ENCODE measurements at places on chromosomes 6 and 20. TPM values are rescaled to one million over a fixed set of nuclear protein-coding genes. Genes with fewer than 3 reads are reported as not detected.
A peak's percentile ranks its signal among the peaks of the same experiment; 100 is the strongest.

Gene ENPP5
- not detected for total RNA-seq

Gene HUS1B
- total RNA-seq = not detected

Gene DYNLT2
- total RNA-seq = 1.5 TPM

Gene FAXC
- 1.8 TPM for total RNA-seq

Gene BMP6
- total RNA-seq = 10.3 TPM

Gene LTA
- not detected for total RNA-seq

DNA sequence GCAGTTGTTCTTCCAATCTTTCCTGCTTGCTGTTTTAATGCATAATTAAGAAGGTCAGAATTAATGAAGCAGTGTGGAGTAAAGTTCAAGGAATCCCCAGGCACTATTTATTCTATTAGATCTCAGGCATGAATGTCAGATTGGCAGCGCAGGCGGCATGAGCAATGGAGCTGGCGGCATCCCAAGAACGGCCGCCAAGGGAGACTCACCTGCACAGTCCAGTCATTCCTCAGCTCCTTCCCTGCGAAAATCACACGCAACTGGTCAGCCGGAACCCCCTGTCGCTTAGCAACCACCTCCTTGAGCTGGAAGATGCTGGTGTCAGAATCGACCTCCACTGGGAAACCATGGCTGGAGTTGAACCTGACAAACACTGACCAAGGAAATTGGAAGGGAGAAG is 284.5 kb downstream of the PRKN start:
- DNase-seq = no peak

DNA sequence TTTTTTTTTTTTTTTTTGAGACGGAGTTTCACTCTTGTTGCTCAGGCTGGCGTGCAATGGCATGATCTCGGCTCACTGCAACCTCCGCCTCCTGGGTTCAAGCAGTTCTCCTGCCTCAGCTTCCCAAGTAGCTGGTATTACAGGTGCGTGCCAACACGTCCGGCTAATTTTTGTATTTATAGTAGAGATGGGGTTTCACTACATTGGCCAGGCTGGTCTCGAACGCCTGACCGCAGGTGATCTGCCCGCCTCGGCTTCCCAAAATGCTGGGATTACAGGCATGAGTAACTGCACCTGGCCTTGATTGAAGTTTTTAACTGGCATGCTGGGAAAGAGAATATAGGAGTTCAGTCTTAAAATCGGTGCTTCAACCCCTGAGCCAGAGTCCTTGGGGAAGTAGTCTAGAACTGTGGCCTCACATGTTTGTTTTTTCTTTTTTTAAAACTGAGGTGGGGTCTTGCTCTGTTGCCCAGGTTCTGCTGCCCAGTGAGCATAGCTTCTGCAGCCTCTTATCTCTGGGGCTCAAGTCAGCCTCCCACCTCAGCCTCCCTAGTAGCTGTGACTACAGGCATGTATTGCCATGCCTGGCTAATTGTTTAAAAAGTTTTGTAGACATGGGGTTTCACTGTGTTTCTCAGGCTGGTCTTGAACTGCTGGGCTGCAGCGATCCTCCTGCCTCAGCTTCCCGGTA is 3.3 kb downstream of the CBFA2T2 start:
- DNase-seq = no peak

- peak; percentile 26 for DNase-seq
Observed at GRCh38 chr6:77502981-77503380, 39.7 kb upstream of the HTR1B start.

DNA sequence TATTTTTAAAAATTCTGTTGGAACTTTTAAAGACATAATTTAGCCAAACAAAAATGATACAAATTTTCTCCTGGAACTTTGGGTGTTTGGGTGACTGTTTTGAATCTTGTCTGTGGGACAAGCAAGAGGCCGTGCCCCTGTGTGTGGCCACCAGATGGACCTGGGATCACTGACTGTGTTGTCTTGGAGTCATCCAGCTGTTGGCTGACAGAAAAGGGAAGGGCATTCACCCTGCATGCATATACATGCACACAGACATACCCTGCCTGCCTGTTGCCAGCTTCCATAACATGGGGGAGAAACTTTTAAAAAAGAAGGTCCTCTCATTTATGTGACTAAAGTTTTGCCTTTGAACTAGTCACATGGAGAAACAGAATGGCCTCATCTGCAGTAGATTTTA is 72.7 kb downstream of the BLOC1S5 start:
- DNase-seq = peak; percentile 9

DNA sequence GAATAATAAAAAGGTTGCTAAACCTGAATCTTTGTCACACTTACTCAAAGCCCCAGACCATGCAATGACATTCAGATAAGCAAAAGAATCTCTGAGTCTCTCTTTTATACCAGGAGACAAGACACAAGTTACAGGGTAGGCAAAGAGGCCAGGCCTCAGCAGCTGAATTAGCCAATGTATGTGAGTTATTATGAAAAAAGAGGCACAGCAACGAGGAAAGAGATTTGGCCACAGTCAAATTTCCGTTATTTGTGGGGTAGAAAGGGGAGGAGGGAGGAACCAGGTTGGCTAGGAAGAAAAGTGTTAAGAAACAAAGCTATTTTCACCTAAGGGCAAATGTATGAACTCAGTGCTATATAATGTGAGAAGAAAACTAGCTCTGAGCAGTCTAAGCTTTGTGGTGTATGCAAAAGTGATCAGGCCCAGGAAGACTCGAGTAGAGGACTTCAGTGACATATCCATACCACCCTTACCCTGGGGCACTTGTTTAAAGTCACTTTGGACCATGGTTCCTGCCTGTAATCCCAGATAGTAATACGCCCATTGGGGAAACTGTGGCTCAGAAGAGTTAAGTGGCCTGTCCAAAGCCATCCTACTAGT is 19.1 kb downstream of the IPCEF1 start:
- DNase-seq = no peak

- DNase-seq = peak; percentile 96
Observed at GRCh38 chr6:136593748-136594490, 43.7 kb upstream of the MAP7 start.

DNA sequence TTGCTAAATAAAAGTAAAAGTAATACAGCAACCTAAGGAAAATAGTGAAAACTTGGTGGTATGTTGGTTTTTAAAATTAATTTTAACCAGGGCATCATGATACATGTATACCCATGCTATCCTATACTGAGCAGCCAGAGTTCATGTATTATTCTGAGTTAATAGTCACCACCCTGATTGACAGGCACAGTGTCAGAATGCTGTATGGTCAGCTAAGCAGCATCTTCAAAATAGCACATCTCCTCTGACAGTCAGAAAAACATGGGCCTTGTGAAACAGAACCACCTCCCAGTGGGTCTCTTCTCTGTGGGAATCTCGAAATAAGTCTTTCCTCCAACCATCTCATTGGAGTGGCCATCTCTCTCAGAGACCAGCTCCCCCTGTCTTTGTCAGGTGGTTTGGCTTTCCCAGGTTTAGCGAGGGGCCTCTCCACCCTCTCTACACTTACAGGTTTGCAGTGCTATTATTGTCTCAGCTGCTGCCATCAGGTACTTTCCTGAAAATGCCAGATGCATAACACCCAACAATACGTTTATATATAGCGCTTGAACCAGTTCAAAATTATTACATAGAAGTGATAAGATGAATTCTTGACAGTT is 47.1 kb upstream of the RNF8 start:
- DNase-seq = no peak

DNA sequence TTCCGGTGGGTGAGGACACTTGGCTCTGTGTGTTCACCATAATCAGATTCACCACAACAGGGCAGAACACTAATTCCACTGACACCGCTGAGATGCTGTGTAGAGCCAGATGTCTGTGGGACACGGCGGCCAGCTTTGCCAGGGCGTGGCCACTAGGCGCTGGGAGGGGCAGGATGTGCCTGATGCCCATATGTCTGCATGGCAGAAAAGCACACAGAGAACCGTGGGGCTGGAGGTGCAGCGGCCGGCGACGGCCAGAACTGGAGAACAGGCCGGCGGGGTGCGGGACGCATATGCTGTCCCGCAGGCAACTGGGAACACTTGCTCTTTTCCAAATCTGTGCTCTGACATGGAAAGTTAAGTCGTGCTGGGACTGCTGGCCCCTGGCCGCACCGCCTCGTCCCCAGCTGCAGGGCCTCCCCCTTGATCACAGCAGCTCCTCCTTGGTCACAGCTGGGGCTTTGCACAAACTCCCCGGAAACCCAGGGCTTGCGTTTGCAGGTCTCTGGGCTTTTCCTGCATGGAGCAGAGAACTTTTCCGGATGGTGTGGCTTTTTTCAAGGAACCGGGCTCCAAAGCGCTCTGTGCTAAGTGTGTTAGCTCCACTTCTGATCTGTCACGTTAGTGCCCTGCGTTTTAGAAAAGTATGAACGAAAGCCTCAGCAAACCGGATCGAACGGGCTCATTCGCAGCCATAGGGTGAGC is 31.1 kb downstream of the NTSR1 start:
- DNase-seq = peak; percentile 69

GRCh38 chr6:154408891-154409500 is 52.4 kb upstream of the IPCEF1 start:
- DNase-seq = peak; percentile 32

DNA sequence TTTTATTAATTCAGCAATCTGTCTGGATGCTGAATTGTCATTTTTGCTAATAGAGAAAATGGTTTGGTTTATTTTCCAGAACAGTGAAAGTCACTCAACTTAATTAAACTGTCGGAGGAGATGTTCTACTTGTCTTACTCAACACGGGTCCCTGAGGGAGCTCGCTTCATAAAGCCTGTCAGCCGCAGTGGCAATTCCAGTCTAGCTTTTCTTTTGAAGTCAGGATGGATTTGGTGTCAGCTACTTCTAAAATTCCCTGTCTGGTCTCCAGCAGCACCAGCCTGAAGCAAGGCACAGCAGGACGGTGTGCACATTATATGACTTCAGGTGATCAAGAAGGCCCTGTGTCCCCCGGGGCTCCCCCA is 261.5 kb downstream of the SLC24A3 start:
- no peak for DNase-seq

GRCh38 chr6:90233994-90234393 is 62.6 kb downstream of the BACH2 start:
- no peak for DNase-seq

DNA sequence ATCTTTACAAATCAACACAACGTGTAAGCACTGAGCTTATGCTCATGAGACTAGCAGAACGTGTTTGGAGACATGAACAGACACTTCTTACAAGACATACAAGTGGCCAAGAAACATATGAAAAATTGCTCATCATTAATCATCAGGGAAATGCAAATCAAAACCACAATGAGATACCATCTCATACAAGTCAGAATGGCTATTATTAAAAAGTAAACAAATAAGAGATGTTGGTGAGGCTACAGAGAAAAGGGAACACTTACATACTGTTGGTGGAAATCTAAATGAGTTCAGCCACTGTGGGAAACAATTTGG is 327.9 kb upstream of the SOX4 start:
- DNase-seq = peak; percentile 1

GRCh38 chr6:16762550-16763477 is 1.6 kb upstream of the ATXN1 start:
- DNase-seq = peak; percentile 96

GRCh38 chr6:20691185-20691584 is 156.9 kb downstream of the CDKAL1 start:
- DNase-seq = no peak

DNA sequence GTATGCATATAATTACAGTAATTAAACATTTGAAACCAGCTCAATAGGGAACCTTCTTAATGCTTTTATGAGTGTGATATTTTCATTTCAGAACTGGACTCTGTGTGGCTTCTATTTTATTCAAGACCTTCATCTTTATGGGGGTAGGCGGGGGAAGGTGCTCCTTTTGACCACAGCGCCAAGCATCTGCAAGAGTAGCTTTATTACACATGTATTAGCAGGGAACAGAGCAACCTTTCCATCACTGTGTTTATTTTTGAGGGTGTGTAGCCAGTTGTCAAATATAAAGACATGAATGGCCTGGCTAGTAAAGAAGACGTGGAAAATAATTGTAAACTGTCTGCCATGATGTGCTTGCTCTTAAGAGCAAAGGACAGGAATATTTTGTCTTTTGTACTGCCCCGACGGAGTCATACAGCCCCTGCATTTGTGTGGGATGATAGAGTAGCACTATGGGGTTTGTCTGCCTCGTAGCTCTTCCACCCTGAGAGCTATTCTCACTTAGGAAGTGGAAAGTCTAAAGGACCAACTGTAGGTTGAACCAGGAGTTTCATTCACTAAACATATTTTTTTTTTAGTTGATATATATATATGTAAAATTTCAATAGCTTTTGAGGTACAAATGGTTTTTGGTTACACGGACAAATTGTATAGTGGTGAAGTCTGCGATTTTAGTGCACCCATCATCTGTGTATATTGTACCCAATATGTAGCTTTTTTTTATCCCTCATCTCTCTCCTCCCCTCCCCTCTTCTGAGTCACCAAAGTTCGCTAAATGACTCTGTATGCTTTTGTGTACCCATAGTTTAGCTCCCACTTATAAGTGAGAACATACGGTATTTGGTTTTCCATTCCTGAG is 91.2 kb downstream of the CARMIL1 start:
- no peak for DNase-seq

DNA sequence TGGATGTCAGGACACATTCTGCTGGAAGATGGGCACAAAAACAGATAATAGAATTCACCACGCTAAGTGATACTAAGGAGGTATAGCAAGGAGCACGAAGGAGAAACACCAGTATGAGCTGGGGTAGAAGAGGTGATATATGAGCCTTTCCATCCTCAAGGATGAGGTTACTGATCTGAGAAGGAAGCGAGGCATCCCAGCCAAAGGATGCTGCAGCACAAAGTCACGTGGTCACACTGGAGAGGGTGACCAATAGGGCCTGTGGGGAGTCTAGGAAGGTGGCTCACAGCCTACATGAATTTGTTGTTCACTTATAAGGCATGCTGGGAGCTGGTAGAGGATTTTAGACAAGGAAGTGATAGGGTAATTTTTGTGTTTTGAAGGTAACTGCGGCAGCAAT is 1.4 kb downstream of the GINS1 start:
- DNase-seq = no peak

- peak; percentile 81 for DNase-seq
Observed at GRCh38 chr6:139370283-139370998, 4.0 kb downstream of the CITED2 start.

DNA sequence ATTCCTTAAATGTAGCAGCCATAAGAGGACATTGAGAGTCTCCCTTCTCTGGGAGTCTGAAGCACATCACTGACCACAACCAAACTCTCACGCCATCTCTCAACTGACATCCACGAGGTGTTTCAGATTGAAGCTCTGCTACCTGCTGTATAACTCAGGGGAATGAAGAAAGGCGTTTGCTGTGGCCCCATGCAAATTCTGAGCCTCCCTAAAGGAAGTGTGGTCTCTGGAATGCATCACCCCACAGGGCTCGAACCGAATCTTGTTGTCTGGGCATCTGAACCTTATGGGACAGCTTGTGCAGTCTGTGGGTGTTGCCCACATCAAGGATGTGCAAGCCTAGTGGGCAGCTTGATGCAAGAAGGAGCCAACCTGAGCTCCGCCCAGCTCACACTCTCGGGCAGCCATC is 10.9 kb downstream of the PMEPA1 start:
- peak; percentile 57 for DNase-seq

- DNase-seq = peak; percentile 93
Observed at GRCh38 chr20:37856932-37857660, 45.8 kb upstream of the VSTM2L start.

DNA sequence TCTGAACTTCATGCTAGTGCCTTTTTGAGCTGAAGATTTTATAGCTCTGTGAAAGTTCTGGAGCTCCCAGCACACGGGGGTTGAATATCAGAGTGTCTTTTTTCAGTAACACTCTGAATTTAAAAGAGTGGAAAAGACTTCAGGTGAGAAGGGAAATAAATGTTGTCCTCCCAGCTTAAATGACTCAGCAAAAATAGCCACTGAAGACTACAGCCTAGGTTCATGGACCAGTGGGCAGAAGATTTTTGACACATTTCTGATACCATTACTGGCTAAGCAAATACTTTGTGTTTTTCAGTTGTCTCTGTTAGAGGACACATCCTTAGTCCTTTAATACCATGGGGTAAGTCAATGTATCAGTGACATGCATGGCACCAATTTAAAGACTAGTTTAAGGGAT is 338.5 kb upstream of the SPTLC3 start:
- DNase-seq = no peak
